ENCODE measurements at places on chromosomes 2 and 18.
A peak's percentile ranks its signal among the peaks of the same experiment; 100 is the strongest.

DNA sequence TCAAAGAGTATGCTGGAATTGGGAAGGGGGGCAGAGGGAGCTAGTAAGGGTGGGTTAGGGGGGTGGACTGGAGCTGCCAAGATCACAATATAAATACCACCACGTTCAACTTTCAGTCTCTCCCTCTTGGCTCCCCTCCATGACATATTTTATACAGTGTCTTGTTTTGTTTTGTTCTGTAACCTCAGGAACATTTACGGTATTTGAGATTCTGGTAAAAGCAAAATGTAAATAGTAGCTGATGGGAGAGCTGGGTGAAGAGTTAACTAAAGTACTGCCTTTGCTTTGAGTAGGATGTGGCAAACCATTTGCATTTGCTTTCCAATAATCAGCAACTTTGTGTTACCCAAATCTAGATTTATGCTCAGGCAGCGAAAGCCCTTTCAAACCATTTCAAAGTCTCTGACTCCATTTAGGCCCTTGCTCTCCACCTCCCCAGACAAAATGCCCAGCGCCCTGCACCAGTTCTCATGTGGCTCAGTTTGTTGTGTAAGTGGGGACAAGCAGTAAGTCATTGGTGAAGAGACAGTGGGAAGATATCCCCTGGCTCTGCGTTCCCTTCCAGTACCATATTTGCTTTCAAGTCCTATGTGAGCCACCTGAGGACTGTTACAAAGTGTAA, 17.4 kb downstream of the IRS1 start:
- peak; percentile 46 for DNase-seq

GRCh38 chr2:98583816-98584618, 24.3 kb downstream of the COA5 start:
- no peak for DNase-seq

DNA sequence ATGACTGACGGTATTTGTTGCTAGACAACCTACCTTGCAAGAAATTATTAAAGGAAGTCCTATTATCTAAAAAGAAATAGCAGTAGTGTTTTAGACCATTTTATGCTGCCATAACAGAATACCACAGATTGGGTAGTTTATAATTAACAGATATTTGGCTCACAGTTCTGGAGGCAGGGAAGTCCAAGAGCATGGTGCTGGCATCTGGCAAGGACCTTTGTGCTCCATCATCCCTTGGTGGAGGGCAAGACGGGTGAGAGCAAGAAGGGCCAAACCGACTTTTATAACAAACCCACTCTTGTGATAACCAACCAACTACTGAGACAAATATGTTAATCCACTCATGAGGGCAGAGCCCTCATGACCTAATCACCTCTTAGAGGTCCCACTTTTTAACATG, 91.2 kb downstream of the DYNC1I2 start:
- DNase-seq = no peak

GRCh38 chr2:14285812-14286211, 346.7 kb upstream of the LRATD1 start:
- DNase-seq = no peak

GRCh38 chr2:180322781-180323180, 315.7 kb upstream of the CWC22 start:
- DNase-seq = peak; percentile 6

DNA sequence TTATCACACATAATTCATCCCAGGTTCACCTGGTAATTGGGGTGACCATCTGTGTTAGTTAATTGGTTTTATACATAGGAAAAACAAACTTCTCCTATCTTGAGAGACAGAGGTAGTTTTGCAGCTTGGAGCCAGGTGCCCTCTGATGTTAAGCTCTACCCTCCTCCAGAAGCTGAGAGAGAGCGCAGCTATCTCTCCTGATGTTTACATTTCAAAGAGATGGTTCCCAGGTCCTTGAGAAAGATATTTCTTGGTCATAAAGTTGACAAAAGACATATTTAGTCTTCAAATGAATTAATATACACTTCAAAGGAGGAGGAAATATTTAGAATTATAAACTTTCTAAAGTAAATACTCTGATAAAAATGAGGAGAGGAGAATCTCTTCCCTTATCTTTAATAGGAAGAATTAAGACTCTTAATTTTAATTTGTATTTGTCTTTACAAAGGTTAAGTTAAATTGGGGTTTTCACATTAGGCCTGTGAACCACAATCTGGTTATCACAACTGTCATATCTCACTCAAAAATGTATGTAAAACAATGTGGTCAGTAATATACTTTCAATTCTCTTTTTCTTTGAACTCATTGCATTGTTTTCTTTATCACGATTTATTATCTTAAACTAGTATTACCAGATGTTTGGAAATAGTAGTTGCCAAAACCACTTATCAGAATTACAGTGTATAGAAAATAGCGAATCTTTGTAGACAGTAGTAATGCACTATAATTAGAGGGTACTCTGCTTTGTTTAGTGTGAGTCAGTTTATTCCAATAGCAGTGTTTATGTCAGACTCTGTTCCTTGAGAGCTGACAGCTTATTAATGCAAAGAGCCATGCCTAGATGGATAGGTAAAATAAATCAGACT, 26.8 kb downstream of the SERPINB4 start:
- DNase-seq = no peak

GRCh38 chr18:21629089-21629832, 17.1 kb downstream of the SNRPD1 start:
- no peak for DNase-seq

- DNase-seq = peak; percentile 3
Measured at GRCh38 chr18:77702686-77703085, 453.0 kb downstream of the GALR1 start.

GRCh38 chr18:79111483-79111882, 42.3 kb downstream of the ATP9B start:
- no peak for DNase-seq

GRCh38 chr2:218478544-218478943, 59.6 kb downstream of the VIL1 start:
- DNase-seq = no peak

DNA sequence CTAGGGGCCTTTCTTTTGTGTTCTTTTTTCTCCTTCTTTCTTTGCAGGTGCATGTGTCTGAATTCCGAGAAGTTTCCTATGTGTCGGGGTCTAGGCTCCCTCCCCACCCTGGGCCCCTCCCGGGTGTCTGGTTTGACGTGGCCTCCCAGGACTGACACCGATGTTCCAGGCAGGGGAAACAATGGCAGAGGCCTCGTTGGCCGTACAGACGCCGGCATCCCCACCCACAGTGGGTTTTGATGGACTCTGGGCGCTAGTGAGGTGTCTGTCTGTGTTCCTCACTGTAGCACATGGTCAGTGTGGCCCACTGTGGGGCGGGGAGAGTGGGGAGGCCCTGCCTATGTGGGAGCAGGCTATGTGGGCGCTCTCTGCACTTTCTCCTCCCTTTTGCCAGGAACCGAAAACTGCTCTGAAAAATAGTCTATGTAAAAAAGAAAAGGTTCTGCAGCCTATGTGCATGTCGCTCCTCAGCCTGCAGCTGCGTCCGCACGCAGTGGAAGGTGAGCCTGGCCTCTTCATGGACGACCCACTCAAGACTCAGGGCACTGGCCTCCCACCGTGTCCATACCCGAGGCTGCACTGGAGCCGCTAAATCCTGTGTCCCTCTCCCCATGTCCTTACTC, 90.9 kb upstream of the ASB18 start:
- DNase-seq = no peak

- DNase-seq = no peak
Measured at GRCh38 chr2:16584084-16584483, 81.5 kb downstream of the CYRIA start.

DNA sequence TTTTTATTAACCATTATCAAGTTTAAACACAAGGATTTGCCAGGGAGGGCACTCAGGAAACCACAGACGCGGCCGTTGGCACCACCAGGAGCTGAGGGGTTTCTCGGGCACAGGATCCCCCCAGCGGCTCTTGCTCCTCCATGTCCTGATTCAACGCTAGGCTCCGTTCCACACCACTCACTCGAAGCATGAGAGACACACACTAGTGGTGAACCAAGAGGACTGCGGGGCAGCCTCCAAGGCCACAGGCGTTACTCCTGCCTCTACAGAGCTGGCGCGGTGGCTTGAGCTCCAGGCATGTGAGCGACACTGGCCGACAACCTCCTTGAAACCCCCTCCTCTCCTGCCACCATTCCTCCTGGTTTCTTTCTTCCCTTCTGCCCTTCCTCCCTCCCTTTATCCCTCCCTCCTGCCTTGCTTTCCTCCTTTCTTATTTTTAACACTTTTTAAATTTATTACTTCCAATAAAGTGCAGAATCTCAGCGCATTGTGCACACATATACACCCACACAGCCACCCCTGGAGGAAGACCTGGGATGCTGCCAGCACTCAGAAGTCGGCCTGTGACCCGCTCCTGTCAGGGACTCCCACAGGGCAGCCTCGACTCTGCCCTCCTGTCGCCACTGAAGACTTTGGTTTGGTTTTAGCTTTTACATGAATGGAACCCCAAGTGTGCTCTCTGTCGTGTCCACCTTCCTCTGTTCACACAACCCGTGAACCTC, 21.7 kb downstream of the COX7A2L start:
- DNase-seq = no peak

GRCh38 chr2:127630096-127630863, 15.7 kb upstream of the GPR17 start:
- DNase-seq = no peak

- no peak for DNase-seq
Measured at GRCh38 chr2:65316072-65316471, 88.4 kb downstream of the ACTR2 start.

- no peak for DNase-seq
Measured at GRCh38 chr18:27616324-27616723, 431.2 kb upstream of the CHST9 start.

DNA sequence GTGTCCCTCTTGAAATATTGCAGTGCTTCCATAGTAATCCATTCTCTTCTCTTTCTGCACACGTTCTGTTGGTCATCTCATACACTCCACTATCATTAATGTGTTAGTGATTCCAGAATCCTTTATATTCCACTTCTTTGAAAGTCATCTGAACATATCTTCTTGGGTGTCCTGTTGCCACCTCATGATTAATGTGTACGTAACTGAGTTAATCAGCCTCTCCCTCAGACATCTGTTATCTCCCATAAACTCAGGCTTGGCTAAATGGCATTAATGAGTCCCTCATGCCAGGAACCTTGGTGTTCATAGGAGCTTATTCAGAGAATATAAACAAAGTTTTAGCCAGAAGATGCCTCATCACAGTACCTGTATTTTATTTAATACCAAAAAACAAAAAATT, 126.4 kb downstream of the NCOA1 start:
- DNase-seq = peak; percentile 21

DNA sequence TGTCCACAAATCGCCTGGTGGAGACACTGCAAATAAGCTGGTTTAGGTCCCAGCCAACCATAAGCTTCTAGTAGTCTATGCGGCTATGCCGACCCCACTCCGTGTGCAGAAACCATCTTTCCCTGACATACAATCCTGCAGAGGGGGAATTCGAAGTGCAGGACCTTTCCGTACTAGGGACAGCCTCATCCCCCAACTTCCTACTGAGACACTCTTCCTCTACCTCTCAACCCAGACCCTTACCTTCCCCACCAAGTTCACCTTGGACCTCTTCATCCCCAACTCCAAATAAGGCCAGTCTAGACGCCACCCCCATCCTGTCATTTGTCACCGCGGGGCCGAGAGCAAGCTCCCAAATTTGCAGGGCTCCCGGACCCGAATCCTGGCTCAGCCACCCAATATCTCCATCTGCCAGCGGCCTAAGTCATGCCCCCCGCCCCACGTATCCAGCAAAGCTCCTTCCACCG, 496 bp downstream of the SUCLG1 start:
- DNase-seq = peak; percentile 36

DNA sequence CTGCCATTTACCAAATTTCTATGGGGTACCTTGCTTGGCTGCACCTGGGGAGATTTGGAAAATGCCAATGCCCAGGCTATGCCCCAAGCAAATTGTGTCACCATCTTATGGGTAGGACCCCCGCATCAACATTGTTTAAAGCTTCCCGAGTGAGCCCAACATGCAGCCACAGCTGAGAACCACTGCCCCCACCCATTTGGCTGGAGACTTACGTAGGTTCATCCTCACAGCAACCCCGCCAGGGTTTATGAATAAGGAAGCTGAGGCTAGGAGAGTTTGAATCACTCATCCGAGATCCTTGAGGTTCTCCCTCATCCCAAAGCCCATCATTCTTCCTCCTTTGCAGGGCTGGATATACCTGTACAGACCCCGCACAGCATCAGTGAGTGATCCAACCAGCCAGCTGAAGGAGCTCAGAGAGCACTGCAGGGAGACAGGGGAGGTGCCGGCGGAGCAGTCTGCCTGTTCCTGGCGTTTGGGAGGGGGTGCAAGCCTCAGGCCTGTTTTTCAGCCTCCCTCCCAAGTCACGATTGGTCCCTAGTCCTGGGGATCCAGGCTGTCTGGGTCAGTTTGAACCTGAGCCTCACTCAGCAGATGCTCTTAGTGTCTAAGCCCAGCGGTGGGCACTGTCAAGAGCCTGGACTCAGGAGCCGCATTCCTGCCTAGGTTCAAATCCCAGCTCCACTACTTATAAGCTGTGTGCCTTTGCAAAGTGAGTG, 164.9 kb downstream of the SMAD7 start:
- DNase-seq = no peak

- no peak for DNase-seq
Measured at GRCh38 chr2:105553538-105554196, 154.8 kb upstream of the FHL2 start.

DNA sequence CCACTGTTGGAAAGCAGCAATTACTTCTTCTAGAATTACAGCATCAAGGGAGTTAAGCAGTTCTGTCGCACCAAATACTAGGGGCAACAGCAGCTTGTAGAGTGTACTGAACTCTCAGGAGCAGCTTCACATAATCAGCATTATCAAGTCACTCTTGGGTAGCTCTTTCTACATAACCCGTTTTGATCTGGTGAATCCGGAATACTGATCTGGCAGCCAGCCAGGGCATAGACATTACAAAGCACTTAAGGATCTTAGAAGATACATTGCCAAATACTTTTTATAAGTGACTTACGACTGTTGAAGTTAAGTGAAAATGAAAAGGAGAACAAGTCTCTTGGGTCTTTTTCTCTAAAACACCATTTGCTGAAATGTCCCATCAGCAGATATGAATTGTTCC, 73.2 kb upstream of the NETO1 start:
- peak; percentile 1 for DNase-seq

DNA sequence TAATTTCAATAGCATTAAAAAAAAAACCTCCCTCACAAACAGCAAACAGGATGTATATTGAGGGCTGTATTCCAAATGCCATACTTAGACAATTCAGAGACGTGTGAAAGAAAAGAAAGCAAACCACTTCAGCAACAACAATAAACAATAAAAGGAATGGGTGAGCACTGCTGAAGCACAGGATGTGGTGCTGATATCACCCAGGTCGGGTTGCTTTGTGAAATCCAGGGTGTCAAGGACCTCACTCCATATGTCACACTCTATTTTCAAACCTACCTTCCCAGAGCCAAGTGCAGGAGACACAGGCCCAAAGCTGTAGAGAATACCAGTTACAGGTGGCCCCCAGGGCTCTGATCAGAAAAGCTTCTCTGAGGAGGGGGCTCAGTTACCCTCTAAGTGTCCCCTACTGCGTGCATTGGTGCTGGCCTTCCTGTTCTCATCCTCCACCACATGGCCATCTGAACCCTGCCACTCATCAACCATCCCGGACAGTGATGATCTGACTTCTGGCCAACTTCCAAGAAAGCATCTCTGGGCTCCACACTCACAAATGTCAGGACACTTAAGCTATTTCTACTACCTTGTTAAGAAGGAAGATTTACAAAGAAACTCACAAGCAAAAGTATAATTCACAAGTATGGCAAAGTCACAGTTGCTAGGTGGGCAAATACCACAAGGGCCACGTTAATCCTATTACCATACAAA, 363.0 kb downstream of the SS18 start:
- no peak for DNase-seq

Measured in foreskin fibroblast (primary cell).